Right forelimb (tissue), 1 donor: ENCODE measurements at places on chromosomes 3 and 15.

DNA sequence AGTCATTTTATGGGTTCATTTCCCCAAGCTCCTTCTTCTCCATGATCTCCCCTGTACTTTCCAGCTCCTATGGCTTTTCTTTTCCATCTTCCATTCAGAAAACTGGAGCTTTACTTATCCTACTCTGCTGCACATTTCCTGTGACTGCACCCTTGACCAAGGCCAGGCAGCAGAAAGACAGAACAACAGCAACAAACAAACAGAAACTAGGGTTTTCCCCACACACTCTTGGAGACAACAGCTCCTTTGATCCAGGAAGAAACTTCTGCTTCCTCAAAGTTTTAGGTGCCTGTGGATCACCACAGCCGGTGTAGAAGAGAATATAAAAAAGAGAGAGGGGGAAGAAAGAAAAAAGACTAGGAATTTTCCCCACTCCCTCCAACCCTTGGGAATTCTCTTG lies 342.3 kb upstream of the CFAP20DC start:
- no peak for DNase-seq

DNA sequence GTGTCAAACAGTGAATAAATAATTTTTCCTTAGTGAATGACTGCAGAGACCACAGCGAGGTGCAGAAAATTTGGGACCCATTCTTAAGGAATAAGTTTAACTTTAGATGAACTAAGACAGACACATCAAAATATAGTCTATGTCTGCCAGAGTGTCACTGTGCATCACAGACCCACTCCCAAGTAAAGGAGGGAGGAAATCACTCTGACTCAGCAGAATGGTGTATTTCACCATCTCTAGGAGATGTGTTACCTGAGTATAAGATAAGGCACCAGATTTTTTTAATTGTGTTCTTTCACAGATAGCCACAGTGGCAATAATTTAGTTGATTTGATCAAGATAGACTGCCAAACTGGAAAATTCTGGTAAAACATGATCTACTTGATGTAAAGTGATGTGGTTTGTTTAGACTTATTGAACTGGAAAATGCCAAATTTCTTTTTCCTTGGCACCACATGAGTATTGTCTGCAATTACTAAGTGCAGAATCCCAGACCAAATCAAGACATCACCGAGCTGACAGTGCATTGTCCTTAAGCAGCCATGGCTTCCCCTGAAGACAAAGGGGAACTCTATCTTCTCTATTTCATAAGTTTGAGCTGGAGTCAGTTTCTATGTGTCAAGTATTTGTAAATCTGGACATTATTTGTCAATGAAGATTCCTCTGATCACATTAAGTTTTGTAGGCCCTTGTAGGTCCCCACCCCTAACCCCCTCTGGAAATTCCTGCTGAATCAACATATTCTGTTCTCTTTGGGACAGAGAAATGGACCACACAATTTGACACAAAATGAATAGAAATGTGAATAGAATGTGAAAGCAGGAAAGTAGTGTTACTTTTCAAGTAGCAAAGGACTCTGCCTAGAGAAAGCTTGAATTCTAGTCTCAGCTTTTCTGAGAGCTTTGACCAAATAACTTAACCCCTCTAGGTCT lies 47.6 kb downstream of the TIPARP start:
- no peak for DNase-seq

DNA sequence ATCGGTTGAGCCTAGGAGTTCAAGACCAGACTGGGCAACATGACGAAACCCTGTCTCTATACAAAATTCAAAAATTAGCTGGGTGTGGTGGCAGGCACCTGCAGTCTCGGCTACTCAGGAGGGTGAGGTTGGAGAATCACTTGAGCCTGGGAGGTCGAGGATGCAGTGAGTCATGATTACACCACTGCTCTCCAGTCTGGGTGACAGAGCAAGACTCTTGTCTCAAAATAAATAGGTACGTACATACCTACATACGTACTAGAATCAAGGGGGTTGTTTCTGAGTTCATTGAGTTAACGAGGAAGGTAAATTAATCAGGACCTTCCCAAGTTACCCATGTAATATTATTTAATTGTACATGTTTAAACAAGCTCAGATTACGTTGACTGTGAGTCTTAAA lies 97.5 kb downstream of the CHL1 start:
- DNase-seq, result no peak

- no peak for DNase-seq
Measured at GRCh38 chr3:193879864-193880242, 256.1 kb upstream of the HES1 start.

- no peak for DNase-seq
Measured at GRCh38 chr3:118755253-118755801, 279.3 kb downstream of the IGSF11 start.

DNA sequence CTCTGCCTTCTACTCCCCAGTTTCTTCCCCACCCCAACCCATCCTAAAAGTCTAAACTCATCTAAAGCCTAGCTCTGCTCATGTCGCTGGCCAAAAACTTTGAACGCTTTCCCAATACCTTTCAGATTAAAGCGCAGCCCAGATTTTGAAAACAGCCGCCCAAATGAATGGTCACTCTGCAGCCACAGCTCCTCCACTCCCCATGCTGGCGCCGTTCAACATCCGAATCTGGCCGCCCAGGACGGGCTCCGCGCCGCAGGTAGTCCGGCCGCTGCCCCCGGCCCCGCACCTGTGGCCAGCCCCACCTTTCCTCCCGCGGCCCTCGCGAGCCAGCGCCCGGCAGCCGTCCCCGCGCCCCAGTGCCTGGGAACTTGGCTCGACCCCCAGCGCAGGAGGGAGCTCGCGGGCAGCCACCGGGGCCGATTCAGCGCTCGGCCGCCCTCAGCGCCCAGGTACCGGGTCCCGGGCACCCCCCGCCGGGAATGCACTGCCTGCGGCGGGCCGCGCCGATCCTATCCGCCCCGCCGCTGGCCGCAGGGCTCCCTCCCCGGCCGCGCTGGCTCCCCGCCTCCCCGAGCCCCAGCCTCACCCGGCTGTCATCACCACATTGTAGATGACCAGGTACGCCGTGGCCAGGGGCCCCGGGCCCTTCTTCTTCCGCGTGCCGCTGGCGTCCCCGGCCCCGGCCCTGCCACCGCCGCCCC lies 417 bp downstream of the HACD2 start:
- no peak for DNase-seq

DNA sequence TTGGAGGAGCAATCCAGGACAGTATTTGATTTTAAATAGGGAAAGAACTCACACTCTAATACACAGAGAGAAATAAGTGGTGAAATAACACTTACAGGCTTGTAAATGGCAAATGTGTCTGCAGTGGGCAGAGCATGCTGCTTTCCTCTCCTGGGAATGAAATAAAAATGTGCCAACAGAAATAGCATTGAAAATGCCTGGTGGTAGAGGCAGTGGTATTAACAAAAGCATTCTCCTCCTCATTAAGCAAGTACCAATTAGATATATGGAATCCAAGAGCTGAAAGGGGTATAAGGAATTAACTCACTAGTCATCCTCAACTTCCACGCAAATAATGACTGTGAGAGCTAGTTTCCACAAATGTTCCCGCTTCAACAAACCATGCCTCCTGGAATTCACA lies 364.1 kb upstream of the KCNMB2 start:
- DNase-seq, result no peak

- DNase-seq, result no peak
Measured at GRCh38 chr15:73366766-73367623, 1.8 kb downstream of the HCN4 start.

GRCh38 chr3:10255835-10256234 lies 7.6 kb downstream of the TATDN2 start:
- DNase-seq, result no peak

DNA sequence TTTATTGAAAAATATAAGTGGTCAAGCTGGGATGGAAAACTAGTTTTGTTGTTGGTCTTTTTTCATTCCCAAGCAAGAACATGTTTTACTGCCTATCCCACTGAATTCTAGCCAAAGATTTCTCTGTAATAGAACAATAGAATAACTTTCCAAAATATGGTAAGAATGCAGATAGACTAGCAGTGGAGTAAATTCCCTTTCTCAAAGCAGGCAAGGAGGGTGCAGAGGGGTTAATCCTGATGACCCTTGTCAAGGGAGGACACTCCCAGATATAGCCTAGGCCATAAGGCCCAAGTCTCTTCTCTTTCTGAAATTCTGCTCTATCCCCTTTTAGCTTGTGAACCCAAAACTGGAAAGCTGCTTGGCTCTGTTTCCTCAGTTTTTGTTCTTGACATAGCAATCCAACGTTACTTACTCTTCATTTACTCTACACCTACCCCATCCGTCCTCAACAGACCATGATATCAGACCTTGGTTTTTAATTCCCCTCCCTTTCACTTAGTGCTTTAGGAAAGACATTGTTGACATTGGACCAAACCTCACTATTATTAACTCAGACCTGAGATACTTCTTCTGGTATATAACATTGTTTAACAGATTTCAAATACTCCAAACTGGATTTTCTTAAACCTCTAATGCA lies 453.6 kb upstream of the THBS1 start:
- no peak for DNase-seq

- peak; percentile 51 for DNase-seq
Measured at GRCh38 chr15:85582131-85583079, 202.0 kb downstream of the AKAP13 start.

DNA sequence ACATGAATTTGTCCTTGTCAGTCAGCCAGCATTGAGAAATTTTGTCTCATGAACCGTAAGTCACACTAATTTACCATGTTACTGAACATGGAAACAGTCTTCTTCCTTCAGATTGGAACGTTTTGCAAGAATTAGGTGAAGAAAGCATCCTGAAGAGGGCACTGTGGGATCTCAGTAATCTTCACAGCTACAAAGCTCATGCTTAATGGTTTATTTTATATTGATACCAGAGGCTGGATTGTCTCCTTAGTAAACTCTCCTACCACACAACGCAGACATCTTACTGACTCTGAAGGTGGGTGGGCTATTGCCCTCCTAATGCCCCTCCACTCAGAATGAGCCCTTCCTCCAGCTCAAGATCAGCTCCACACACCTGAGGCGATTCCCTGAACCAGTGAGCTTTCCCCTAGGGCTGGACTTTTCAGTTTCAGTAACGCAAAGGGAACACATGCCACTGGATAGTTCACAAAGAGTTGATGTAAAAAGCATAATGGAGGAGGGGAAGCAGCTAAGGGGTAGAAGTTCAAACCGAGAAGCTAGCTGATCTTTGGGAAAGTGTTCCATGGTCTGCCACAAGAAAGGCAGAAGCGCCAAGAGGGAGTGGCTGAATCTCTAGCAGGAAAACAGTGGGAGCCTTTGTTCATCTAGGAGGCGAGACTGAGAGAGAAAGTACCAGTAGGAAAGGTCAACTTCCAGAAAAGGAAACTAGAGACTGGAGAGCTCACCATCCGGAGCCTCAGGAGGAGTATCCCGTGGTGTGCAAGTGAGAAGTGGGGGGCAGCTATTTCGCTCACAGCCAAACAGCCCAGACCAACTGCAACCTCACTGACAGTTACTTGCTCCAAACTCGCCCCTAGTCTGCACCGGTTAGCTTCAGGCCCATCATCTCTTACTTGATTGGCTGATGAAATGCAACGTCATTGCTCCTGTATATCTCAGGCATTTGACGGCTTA lies at the start of gene SLC9C1:
Gene SLC9C1, minus strand, starts transcription at position 849 of the 954 bp plus-strand sequence. CDS start 7,425 bp downstream, outside the sequence.
- DNase-seq, result peak; percentile 64

DNA sequence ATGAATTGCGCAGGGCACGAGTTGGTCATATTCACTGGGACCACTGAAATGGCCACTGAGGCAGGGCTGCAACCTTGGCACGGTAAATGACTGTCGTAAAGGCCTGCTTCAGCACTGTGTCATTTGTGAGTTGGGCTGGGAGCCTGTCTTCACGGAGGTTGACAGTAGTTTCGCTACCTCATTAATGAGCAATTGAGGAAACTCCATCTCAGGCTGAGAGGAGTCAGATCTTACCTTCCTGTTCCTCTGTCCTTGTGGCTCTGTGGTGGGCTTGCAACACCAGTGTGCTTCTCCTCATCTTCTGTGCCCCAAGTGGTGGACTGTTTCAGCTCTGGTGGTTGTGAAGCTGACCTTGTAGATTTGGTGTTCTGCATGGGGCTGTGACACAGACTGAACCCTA lies 80.1 kb upstream of the EIF1B start:
- no peak for DNase-seq

- no peak for DNase-seq
Measured at GRCh38 chr3:31466866-31467265, 65.9 kb upstream of the STT3B start.

- no peak for DNase-seq
Measured at GRCh38 chr3:136909187-136909586, 47.2 kb downstream of the NCK1 start.

DNA sequence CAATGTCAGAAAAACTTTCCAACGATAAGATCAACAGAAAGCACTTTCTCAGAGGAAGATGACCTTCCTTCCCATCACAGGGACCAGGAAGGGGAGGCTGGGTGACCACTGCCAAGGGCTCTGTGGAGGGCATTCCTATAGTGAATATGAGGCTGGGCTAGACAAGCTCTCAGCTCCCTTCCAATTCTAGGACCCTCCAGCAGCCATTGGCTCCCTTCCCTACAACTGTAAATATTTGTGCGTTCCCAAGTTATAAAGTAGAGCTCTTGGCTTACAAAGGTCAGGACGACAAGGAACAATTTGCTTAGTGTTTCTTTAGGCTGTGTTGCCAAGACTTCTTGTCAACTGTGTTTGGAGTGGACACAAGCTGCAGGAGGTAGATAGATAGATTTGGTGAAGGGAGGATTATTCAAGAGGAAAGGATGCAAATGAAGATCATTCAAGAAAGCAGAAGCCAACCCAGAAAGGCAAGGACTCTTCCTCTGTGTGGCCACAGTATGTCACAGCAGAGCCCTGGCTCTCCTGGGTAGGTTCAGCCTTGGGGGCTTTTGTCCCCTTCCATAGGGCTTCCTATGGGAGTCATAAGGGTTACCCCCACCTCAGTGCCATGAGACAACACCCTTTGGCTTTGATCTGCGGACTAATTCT lies 223.6 kb upstream of the TLE3 start:
- no peak for DNase-seq

DNA sequence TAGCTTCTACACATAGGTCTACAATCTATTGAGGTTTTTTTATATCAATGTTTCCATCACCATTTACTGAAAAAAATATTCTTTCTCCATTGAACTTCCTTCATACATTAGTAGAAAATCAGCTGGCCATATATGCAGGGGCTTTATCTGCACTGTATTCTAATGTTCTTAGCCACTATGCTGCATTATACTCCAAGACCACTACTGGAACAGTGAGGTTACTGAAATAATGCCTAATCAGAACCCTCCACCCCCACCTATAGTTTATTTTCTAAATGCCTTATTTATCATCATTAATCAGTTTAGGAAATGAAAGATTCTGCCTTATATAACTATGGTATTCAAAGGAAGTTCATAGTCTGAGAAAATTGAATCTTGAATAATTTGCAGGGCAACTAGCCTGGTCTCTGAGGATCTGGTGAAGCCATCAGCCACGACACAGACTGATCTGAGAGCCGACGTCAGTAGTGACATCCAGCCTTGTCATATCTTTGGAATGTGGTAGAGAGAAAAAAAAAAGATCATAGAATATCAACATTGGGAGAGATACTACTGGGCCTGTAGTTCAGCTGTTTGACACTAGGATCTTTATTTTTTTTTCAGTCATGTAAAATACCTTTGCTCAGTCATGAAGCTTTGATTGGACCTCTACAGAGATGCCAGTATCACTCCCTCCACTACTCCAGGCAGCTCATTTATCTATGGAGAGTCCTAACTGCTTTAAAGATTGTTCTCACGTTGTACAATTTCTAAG lies 66.6 kb downstream of the P3H2 start:
- DNase-seq, result no peak

GRCh38 chr15:55230051-55230670 lies 33.4 kb upstream of the RSL24D1 start:
- no peak for DNase-seq
